Activated CD4-positive, CD25-positive, alpha-beta regulatory T cell treated with anti-CD3 and anti-CD28 coated beads, Interleukin-2, amount 50 U/mL, for 24 hours (primary cell): ENCODE measurements at places on chromosomes 7 and 10.

- ATAC-seq, result no peak
Observed at GRCh38 chr10:43190775-43191174, 52.5 kb downstream of the CSGALNACT2 start.

GRCh38 chr10:87546971-87547413, 42.3 kb downstream of the MINPP1 start:
- ATAC-seq, result no peak

- no peak for ATAC-seq
Observed at GRCh38 chr7:135240441-135240840, 6.8 kb downstream of the STRA8 start.

DNA sequence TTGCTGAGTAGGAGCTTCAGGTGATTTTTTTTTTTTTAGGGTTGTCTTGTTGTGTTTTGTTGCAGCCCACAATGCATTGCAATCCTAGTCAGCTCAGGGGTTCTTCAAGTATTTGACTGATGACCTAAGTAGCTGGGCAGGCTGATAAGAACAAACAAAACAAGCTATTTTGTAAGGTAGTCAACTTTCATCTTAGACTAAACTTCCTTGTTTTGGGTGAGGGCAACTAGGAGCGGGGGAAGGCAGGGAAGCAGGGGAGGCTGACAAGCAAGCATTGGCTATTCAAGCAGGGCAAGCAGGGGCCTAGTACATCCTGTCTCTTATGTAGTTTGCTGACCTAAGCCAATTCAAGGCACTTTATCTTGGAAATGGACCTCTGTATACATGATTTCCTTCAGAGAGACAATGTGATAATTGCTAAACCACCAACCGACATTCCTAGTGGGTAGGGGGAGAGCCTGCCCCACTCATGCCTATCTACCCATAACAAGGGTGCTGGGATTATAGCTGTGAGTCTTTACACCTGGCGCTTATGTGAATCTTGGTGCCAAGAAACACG, 163.3 kb upstream of the PRKCQ start:
- ATAC-seq, result no peak

- no peak for ATAC-seq
Observed at GRCh38 chr10:57008189-57008588, 647.1 kb upstream of the ZWINT start.

GRCh38 chr10:75236178-75236825, 545 bp upstream of the COMTD1 start:
- ATAC-seq, result no peak

DNA sequence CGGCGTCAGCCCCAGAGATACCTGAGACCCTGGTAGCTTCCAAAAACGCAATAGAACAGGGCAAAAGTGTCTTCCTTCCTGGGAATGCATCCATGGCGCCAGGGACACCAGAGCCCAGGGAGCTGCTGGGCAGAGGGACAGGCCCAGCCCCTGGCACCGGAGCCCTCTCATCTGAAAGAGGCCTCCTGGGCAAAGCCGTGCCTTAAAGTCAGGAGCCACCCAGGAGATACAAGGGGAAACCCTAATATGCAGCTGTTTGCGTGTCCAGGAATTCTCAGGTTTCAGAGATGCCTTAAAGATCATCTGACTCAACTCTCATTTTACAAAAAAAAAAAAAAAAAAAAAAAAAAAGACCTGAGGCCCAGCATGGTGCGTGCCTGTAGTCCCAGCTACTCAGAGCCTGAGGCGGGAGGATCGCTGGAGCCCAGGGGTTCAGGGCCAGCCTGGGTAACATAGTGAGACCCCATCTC, 28.0 kb downstream of the NUDT1 start:
- ATAC-seq, result no peak

GRCh38 chr7:44225566-44226395, 25.0 kb downstream of the YKT6 start:
- ATAC-seq, result no peak

- ATAC-seq, result no peak
Observed at GRCh38 chr7:152752200-152752912, 7.2 kb upstream of the ACTR3B start.
